ENCODE measurements at places on chromosomes 1 and 21.

GRCh38 chr1:180101411-180101810, 53.3 kb upstream of the QSOX1 start:
- DNase-seq = no peak

DNA sequence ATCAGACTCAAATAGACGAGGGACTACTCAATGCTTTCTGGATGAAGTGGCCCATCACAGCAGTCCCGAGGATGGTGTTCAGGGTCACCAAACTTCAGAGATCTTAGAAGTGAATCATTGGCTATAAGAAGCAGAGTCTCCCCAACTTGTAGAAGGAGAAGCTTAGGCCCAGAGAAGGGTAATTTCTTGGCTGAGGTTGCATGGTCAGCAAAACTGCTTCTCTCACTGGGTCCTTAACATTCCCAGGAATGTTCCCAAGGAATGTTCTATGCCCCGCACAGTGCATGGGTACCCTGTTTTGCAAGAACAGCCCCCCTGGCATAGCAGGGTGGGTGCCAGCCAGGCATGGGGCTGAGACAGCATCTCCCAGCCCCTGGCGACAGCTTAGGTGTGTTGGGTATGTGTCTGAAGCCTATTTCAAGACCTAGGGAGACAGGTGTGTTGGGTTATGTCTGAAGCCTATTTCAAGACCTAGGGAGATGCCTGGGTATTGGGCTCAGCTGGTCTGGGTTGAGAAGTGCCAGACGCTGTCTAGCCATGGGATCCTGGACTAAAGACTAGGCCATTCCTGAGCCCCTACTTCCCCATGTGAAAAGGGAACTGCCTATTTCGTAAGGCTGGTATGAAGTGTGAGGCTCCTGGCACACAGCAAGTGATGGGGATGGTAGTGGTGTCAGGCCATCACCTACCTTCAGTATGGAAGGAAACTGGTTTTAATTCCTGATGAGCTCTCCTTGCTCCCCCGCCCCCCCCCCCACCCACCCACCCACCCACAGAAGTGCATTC, 26.1 kb downstream of the PADI6 start:
- no peak for DNase-seq

- no peak for DNase-seq
Observed at GRCh38 chr1:38371505-38371844, 324.9 kb upstream of the POU3F1 start.

DNA sequence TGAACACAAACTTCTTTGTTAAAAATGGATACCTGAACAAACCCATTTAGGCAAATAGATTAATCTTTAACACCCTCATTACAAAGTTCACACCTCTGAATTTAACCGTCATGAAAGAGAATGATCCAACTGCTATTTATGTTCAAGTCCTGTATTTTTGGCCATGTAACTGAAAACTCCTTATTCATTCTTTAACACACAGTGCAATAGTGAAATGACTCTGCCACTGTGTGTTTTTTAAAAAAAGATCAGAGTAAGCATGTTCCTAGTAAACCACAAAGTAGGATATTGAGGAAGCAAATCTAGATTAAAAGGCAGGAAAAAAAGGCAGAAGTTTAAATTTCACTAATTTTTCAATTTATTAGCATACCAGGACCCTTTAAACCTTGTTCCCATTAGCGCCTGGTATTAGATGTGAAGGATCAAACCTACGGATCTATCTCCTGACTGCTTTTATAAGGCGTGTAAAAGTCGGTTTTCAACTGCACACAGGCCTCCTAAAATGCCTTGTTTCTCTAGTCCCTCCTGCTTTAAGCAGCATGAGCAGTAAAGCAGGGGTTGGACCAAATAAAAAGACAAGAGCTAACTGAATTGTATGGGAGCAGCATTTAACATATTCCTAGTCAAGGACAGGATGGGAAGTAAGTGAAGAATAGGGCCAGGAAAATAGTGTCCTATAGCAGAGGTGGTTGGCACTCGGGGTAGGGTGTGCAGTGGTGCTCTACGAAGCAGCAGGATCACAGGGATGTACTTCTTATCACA, 33.4 kb downstream of the NUCKS1 start:
- DNase-seq = no peak

DNA sequence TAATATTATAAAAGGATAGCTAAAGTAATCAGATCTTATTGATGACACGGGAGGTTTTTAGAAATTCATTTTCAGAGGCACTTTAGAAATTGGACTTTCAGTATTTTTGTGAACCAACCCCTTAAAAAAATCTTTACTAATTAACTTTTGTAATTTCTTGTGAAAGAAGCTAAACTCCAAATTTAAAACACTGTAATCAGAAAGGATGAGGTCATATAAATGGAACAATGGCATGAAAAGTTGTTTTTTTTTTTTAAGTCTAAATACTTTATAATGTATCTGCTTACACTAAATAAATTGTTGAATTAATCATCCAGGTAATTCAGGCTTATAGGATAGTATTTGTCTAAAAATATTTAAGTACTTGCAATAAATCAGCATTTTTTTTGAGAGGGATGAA, 9.0 kb downstream of the ZBTB18 start:
- no peak for DNase-seq

All from MCF 10A (cell line).